Renal pelvis (tissue), 12 donors: ENCODE measurements at places on chromosomes 2 and 18. TPM values are rescaled to one million over a fixed set of nuclear protein-coding genes. Genes with fewer than 3 reads are reported as not detected.

DNA sequence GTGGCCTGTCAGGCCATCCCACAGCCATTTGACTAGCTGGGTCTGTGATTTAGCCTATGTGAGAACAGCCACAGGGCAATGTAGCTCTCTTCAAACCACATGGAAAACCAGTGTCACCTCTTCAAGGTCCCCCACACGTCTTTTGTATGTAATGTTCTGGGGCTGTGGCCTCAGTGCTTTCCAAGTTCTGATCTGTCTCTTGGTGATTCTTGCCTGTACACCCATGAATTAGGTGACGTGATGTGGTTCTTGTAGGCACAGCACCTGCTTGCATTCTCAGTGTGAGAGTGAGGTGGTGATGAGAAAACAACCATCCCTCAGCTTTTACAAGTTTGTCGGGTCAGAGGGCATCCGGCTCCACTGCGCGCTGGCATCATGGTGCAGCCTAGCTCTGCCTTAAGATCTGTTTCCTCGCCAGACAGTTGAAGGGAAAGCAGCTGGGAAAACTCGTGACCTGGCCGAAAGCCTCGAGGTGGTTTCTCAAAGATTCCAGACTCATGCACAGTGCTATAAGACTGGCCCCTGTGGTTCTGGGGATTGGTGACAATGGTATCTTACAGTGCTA lies 125.8 kb downstream of the TANC1 start:
- DNase-seq = no peak

- DNase-seq = no peak
These were observed 1050.5 kb downstream of the BCL11A start for GRCh38 chr2:59502981-59503380.

DNA sequence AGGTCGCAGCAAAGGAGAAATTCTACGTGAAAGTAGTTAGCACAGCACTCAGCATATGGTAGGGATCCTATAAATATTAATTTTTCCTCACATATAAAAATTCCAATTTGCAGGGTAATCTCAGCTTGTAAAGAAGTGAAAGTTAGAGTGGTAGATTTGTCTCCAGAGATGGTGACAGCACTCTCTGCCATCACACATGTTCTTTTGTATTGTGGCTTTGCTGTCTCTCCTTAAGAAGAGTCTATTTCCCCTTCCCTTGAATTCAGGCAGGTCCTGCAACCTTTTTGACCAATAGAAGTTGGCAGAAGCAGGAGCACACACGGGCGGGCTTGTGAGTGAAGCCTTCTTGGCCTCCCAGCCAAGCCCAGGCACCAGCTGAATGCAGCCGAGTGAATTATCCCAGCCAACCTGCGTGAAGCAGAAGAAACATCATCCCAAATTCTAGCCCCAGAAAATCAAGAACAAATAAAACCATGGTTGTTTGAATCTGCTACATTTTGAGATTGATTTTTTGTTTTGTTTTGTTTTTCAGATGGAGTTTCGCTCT lies 107.8 kb upstream of the COPS8 start:
- DNase-seq = no peak

DNA sequence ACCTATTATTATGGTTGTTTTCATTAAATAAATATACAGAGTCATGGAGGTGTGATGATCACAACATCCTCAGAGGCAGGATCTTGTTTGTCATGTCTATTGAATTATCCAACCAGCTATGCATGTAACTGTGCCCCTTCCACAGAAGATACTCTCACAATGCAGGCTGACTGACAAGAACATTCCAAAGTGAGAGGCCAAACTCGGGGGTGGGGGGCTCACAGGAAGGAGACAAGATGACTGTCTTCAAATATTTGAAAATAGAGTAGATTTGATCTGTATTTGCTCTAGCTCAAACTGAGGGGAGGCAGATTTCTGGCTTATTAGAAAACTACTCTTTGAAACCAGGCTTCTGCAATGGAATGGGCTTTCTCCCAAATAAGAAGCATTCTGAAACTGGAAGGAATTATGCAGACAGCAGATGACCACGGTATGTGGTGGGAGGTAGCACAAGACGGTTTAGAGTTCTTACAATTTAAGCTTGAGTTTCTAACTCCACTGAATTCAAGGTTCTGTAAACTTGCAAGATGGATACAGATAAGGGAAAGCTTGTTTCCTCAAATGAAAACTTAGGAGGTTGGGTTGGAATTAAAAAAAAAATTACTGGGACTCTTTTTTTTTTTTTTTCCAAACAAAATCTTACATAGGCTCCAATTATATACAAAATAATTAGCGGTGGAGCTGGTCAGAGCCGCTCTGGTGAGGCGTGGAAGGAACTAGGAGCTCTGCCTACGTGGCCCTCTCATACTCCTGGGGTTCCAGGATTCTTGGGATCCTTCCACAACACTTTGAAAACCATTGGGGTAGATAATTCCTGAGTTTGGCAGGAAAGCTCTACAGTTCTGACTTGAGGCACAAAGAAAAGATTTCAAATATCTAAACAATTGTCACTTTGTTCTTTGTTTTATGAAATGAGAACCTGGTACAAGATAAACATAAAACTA lies 79.3 kb downstream of the PLA2R1 start:
- DNase-seq = no peak

- peak; percentile 38 for DNase-seq
These were observed 300.1 kb downstream of the TSN start for GRCh38 chr2:122055521-122055931.

DNA sequence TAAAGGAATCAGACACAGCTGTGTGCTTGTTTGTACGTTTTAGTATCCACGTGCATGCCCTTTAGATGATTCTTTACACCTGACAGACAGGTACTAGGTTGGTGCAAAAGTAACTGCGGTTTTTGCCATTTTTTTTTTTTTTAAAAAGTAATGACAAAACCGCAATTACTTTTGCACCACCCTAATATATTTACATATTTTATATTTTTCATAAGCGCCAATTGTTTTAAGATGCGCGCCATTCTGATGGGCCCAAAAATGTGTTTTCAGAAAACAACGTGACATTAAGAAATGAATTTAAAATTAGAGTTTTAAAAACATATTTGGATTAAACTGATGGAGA lies 972 bp upstream of the COBLL1 start:
- DNase-seq = no peak

DNA sequence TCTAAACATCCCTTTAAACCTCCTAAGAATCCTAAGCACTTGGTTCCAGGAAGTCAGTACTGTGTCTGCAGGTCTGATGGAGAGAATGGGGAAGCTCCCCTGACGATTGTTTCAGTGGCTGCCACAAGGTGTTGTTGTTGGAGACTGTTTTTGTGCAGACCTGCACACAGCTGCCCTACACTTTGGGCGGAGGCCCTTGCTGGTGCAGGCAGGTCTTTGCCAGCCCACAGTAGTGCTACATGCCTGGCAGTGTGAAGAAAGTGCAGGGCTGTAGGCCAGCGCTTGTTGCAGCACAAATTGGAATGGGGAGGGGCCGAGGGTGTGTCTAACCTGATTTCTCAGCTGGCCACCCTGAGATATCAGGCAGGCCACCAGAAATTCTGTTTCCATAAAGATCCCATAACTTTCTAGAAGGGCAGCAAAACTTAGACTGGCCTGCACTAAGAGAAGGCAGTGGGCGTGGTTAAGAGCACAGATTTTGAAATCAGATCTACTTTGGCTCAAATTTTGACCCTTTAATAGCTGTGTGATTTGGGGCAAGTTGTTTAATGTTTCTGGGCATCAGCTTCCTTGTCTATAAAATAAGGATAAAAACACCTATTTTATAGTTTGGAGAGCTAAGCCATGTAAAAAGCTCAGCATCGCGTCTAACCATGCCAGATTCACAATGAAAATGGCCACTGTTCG lies 83.7 kb upstream of the SLC1A4 start:
- no peak for DNase-seq

DNA sequence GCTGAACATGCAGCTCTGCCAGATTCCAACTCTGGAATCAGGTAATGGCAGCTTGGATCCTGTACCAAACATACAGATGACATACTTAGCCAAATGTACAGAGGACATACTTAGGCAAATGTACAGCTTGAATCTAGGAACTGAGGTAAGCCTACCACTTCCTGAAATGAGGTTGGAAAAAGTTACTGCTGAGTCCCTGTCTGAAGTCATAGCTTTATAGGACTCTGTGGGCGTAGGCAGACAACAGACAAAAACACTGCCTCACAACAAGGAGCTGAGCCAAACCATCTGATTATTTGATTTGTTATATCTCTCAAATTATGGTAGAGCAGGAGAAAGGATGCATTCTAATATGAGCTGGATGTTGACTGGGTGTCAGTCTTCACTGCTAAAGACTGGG lies 290.2 kb upstream of the TCF4 start:
- DNase-seq = no peak

- DNase-seq = no peak
These were observed 120.6 kb upstream of the HDAC4 start for GRCh38 chr2:239521518-239521815.

DNA sequence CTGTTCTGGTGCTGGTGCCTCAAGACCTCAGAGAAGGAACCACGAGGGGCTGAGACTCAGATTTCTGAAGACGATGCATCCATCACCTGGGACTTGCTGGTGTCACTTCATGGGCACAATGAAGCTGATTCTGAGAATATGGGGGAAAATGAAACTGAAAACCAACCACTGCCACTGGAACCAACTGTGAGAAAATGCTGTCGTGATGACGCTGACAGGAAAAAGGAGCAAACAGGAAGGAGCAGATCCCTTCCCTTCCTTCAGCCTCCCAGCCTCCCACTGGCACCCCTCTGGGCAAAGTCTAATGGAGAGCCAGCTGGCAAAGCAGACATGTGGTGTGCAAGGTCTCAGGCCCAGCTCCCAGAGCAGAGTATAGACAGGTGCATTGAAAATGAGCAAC lies 109.7 kb downstream of the FOXI3 start:
- DNase-seq = no peak

- no peak for DNase-seq
These were observed 707.7 kb downstream of the LRP1B start for GRCh38 chr2:141423124-141423523.

DNA sequence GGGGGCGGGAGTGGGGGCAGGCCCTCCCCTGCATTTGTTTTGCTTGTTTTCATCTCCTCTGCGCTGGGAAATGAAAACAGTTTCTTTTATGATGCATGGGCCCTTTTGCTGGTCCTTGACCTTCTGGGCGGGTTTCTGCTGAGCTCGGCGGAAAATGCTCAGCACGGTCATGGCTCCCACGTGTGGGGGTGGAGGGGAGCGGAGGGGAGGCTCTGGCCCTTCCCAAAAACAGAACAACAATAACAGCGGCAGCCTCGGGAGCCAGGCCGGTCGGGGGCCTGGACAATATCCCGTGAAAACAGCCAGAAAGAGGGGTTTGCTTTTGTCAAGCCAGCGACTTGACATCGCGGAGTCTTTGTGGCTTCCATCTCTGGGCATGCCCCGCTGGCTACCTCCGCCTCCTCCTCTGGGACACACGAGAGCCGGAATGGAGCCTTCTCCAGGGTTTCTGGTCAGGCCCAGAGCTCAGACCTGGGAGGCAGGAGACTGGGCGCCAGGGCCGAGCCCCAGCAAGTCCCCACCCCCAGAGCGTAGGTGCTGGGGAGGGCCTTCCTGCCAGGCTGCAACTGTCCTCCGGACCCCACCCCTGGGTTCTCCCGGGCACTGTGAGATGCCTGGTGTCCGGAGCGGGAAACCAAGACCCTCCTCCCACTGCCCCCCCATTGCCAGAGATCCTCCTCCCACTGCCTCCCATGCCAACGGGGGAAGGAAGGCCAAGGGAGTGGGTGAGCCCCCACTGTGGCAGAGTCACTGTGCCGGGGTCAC lies 35.9 kb upstream of the SNED1 start:
- peak; percentile 88 for DNase-seq

- no peak for DNase-seq
These were observed 149.9 kb upstream of the RAB6C start for GRCh38 chr2:129829588-129829987.

DNA sequence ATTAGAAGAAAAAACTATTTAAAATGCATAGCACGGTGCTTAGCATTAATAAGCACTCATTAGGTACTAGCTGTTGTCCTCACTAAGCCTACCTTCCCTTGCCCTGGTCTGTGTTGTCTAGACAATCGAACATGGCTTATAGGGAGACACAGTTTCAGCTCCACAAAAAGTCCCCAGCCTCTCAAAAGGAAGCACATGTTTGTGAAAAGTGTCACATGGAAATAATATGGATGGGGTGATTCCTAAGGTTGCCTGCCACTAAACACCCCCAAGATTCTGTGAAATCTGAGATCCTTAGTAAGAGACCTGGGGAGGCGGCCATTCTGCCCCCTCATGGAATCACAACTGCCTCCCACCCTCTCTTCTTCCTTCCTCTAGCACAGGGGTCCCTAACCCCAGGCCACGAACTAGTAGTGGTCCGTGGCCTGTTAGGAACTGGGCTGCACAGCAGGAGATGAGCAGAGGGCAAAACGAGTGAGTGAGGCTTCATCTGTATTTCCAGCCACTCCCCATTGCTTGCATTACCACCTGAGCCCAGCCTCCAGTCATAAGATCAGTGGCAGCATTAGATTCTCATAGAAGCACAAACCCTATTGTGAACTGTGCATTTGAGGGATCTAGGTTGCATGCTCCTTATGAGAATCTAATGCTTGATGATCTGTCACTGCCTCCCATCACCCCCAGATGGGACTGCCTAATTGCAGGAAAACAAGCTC lies 59.6 kb upstream of the NDUFV2 start:
- no peak for DNase-seq

DNA sequence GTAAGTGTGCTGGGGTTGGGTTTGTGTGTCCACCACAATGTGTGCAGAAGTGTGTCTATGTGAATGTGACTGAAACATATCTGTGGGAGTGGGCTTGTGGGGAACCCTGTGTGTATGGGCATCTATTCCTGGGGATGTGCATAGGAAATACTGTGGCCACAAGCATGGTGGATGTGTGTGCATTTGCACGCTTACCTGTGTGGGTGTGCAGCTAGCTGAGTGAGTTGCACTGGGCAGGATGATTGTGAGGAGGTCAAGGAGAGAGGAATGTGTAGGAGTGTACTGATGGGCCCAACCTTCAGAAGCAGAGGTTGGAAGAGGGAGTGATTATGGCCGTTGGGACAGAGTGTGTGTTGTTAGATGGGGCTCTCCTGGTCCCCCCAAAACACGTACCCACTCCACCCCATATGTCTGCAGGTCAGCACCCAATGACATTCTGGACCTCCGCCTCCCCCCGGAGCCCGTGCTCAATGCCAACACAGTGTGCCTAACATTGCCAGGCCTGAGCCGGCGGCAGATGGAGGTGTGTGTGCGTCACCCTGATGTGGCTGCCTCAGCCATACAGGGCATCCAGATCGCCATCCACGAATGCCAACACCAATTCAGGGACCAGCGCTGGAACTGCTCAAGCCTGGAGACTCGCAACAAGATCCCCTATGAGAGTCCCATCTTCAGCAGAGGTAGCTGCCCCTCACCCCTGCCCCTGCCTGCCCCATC lies 1.2 kb downstream of the WNT10A start:
- DNase-seq = no peak

- no peak for DNase-seq
These were observed 52.3 kb downstream of the GAD1 start for GRCh38 chr2:170869036-170869435.

- DNase-seq = no peak
These were observed 403.9 kb upstream of the TNP1 start for GRCh38 chr2:217263756-217264155.

The MOGAT1 gene
- polyA plus RNA-seq = 0.10 TPM

The STAT4 gene
- polyA plus RNA-seq = 6.3 TPM

The STARD6 gene
- 0.51 TPM for polyA plus RNA-seq

The ACMSD gene
- 37.0 TPM for polyA plus RNA-seq

The EVX2 gene
- not detected for polyA plus RNA-seq

The REG1B gene
- not detected for polyA plus RNA-seq

The RBBP8 gene
- polyA plus RNA-seq = 52.7 TPM
